ENCODE measurements at places on chromosomes 2 and 18.

DNA sequence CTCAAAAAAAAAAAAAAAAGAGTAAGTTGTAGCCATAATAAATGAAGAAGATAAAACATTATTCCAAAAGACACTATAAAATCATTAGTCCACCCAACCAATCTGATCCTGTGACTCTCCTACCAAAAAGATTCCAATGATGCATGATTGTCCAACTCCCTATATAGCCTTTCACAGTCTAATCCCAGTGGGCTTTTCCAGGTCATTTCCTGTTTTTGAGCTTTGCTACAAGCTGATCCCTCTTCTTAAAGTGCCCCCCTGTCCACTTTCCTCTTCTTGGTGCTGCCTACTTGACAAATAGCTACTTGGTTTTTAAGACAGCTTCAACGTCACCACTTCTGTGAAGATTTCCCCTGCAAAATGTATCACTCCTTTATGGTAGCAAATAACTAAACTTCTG, 88.4 kb downstream of the SEMA4F start:
- DNase-seq = no peak

DNA sequence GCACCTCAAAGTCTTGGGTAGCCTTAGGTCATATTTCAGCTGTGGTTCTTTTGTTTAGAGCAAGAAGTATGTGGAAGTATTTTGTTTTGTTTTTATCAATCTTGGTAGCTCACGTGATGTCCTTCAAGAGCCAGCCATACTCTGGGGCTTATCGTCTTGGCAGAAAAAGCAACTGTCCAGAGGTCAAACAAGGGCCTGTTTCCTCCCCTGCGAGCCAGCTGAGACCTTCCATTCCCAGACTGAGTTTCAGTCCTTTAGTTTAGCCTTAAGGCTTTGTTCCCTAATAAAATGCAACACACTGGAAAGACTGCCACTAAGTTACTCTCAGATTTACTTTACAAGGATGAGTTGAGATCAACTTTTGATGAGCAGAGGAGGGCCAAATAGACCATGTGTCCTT, 63.5 kb downstream of the TXNL1 start:
- no peak for DNase-seq

DNA sequence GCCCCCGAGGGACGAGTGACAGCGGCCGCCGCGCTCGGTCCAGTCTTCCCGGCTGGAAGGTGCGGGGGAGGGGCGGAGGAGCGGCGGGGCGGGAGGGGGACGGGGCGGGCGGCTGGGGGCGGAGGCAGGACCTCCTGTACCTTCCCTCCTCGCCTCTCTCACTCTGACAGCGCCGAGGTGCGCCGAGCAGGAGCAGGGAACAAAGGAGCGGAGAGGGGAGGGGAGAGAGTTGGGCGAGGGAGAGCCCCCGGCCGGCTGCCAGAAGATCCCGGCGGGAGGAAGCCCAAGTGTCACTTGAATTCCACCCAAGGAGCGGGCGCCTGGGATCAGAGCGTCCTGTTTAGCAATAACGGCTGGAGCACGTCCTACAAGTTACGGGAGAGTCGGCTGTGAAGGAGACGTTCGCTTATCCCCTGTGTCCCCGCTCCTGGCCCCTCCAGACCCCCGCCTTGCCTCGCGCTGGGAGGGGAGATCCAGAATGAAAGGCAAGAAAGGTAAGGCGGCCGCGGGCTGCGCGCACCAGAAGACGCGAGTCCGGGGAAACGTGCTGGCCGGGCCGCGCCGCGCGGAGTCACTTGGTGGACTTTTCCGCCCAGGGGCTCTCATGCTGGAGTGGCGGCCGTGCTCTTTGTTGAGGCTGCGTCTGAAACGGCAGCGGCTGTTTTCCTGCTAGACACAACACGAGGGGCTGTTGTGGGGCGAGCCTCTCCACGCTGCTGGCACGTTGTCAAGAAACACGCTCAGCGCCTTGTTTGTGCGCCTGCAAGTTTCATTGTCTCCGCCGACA, at the start of gene TGIF1:
TGIF1 (plus strand) TSS at position 161 of the 787 bp plus-strand sequence; CDS start at position 479, 318 bp downstream.
- peak; percentile 46 for DNase-seq

DNA sequence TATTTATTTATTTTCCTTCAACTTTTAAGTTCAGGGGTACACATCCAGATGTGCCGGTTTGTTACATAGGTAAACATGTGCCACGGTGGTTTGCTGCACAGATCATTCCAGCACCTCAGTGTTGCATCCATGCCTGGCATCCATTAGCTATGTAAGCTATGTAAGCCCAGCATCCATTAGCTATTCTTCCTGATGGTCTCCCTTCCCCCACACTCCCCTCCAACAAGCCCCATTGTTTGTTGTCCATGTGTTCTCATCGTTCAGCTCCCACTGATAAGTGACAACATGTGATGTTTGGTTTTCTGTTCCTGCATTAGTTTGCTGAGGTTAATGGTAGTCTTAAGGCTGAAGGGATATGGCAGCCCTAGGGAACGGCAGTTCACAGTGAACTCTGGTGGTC, 203.4 kb downstream of the CTNNA2 start:
- DNase-seq = no peak

- no peak for DNase-seq
Observed at GRCh38 chr2:216652566-216652965, 19.3 kb downstream of the IGFBP2 start.

DNA sequence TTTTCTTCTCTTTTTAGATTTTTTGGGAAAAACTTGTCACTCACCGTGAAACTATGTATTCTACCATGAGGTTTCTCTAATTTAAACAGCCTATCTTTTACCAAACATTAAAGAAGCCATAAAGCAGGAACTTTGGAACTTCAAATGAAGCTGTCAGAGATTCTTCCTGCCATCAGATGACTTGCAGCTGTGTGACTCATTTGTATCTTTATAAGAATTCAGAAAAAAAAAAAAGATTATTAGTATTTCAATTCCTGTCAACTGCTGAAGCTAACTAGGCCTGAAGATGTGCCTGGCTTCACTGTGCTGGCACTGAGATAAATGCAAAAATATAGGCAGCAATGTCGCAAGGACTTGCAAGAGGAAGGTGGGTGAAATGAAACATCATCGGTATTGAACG, 1399.1 kb upstream of the PIK3C3 start:
- DNase-seq = no peak

DNA sequence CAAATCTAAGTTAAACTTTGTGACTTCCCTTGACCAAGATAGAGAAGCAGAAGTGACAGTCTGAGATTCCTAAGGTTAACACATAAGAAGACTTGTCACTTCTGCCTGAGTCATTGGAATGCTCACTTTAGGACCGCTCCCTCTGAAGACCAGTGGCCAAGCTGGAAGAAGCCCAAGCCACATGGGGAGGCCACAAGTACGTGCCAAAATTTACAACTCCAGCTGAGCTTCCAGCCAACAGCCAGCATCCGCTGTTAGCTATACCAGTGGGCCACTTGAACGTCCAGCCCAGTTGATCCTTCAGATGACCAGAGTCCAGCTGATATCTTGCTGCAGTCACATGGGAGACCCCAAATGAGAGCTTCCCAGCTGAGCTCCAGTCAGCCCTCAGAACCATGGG, 18.1 kb upstream of the ANTXR1 start:
- no peak for DNase-seq

GRCh38 chr18:11470941-11471340, 138.5 kb upstream of the SLC35G4 start:
- DNase-seq = no peak

GRCh38 chr2:105809097-105809473, 64.4 kb downstream of the NCK2 start:
- no peak for DNase-seq

GRCh38 chr18:58580078-58580477, 48.8 kb downstream of the ALPK2 start:
- DNase-seq = no peak

DNA sequence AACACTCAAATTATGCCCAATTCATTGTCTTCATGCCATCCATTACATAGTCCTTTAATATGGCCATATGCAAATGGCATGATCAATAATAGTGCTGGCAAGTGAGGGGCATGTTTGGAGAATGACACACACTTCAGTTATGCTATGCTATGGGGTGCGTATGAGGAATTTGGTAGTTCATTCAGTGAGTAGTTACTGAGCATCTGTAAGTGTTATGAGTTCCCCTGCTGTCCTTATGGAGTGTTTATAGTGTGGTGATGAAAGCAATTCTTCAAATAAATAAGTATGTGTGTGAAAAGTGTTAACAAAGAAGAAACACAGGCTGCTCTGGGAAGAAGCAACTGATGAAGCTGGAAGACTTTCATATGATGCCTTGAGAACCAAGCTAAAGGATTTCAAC, 383.7 kb upstream of the SLC14A2 start:
- DNase-seq = no peak

GRCh38 chr2:169714699-169715098, 18.9 kb upstream of the KLHL23 start:
- no peak for DNase-seq

- no peak for DNase-seq
Observed at GRCh38 chr2:1854729-1855547, 110.6 kb upstream of the PXDN start.

DNA sequence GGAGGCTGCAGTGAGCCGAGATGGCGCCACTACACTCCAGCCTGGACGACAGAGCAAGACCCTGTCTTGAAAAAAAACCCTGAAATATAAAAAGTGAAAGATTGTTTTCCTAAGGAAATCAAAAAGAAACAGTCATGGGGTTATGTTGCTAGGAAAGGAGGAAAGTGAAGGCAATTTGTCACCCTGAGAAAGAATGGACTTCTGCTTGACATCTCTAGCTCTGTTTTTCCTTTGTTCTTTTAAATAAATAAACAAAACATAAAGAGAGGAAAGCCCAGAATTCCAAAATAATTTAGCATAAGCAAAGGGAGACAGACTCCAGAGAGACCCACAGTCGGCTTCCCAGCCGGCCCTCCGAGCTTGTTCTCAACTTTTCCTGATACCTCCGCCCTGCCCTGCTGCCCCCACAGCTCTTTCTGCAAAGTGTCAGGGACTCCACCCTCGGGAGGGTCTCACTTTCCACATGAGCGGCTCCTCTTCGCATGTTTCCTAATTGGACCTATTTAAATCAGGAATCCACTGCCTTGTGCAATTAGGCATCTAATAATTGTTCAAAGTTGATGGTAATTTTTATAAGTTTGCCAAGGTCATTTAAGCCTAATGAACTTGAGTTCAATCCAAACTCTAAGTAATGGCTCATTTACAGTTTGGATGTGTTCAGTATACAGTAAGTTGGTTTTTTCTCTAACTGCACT, 49.8 kb upstream of the COPS8 start:
- no peak for DNase-seq

DNA sequence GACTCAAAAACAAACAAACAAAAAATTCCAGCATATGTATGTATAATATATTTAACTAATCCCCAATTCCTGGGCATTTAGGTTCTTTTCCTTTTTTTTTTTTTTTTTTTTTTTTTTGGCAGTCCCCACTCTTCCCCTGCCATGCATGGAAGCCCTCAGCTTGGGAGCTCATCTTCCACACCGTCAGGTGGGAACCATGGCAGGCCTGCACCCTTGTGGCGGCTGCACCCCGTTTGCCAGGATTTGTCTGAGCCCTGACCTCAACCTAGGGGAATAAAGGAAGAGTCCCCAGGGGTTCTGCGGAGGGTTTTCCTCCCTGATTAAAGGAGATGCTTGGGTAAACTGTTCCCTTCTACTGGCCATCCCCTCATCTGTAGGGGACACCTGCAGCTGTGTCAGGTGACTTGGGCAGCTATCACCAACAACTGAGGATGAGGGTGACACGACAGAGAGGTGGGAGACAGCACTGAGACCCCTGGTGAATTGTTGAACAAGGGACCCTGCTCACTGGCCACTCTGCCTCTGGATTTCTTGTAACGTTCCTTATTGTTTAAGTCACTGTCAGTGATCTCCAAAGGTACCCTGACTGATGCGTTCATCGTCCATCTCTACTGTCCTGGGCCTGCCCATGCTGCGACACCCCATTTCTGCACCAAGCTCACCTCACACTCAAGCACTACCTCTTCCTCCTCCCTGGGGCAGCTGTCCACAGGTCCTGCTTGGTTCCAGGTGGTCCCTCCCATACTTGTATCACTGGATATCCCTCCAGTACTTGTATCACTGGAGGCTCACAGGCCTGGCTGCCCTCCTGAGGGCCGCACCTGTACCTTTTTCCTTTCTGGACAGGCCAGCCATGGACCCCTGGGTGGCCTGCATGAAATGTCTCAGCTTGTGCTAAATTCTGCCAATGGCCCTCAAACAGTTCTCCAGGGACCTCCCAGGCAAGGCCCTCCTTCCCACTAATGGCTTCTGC, 14.5 kb downstream of the TMEM185B start:
- no peak for DNase-seq

DNA sequence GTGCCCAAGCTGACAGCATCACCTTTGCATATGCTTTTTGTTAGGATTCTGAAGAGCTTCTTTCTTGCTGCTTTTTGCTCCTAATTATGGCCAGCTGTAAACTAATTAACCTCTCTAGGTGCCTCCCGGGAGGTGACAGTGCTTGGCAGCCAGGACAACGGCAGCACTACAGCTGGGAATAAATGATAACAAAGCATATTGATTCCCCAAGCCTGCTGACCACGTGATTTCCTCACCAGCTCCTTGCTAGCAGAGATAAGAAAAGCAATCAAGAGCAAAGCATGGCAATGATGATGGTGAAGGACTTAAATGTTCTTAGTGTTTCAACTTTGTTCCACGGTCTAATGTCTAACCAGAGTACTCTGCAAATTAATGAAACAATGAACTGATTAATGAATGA, 1074.4 kb upstream of the GYPC start:
- no peak for DNase-seq

DNA sequence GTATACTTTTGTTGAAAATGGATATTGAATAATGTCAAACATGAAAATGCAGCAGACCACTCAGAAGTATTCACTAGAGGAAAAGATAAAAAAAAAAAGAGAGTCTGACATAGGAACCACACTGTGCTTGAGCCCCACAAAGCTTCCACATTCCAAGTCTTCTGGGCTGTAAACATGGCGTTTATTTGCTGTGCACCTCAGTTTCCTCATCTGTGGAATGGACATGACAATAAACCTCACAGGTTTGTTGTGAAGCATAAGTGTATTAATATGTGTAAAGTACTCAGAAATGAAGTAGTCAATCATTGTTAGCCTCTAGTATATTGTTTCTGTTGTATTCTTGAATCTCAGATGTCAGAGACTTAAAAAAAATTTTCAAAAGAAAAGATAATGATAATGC, 525.8 kb upstream of the NRP2 start:
- DNase-seq = no peak

DNA sequence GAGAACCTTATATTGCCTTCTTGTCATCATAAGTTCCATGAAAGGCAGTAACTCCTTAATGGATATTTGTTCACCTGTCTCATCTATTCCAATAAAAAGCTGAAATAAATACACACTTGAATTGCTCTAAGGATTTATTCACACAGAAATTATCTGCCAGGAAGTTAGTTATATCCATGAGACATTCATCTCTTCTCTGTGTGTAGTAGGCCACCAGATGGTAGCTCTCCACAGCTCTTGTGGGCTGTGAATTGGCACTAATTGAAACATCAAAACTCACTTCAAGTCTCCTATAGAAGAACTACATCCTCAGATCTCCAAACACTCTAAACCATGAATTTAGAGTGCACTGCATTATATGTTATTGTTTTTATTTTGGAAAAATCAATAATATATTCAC, 189.6 kb downstream of the DSC3 start:
- no peak for DNase-seq

GRCh38 chr2:231583982-231584381, 8.7 kb upstream of the TEX44 start:
- no peak for DNase-seq

All from stimulated activated CD4-positive, alpha-beta T cell treated with anti-CD3 and anti-CD28 coated beads, Interleukin-1b, Interleukin-23, amount 100 ng/mL, for 4 hours (primary cell).